Right renal pelvis (tissue), 4 donors: ENCODE measurements at places on chromosomes 16 and 17. TPM values are rescaled to one million over a fixed set of nuclear protein-coding genes. Genes with fewer than 3 reads are reported as not detected.

The CCL7 gene
- polyA plus RNA-seq = not detected

DNA sequence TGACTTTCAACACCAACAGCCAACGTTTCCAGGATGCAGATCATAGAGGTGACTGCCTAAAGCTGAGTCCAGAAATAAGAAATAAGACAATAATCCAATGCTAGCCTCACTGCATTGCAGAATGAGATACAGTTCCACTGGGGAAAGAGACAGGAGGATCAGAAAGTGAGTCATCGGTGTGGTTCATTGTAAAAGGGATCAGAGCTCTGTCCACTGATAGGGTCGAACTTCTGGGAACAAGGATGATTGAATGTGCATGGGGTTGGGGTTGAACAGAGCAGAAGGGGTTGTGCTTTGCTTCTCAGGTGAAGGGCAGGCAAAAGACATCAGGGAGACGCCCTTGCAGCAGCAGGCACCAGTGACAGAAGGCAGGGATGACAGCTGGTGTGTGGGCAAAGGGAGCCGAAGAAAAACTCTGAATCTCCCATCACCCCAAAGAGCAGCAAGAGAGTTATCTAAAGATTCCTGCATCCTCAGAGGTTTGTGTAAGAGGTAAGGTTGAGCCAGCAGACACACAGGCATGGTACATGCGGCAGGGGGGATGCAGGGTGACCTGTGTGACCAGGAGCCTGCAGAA, 16.4 kb downstream of the CLEC10A start:
- no peak for DNase-seq

DNA sequence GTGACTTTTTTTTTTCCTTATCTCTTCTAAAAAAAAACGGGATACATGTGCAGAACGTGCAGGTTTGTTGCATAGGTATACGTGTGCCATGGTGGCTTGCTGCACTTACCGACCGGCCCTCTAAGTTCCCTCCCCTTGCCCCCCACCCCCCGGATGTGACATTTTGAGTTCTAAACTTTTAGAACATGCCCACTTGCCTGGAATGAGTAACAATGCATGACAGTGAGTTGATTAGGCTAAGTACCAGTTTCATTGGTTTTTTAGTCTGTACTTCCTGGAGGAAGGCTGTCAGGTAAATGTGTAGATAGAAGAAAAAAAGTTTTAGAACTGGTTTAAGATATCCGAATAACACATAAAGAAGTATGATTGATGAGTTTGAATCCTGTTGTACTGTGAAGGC, 4.0 kb downstream of the BPTF start:
- no peak for DNase-seq

- no peak for DNase-seq
Measured at GRCh38 chr17:49455272-49455861, 39.7 kb upstream of the NGFR start.

The HSPB9 gene
- 0.31 TPM for polyA plus RNA-seq

DNA sequence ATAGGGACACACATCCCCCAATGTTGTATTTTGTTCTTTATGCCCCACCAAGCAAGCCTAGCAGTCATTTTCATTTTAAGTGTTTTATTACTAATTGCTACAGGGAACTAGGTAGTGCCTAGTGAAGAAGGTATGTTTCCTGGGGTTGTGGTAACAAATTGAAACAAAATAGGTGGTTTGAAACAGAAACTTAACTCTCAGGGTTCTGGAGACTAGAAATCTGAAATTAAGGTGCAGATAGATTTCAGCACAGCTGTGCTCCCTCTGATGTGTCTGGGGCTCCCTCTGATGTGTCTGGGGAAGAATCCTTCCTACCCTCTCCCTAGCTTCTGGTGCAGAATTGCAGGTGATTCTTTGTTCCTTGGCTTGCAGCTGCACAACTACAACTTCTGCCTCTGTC, 390.1 kb downstream of the ZFHX3 start:
- no peak for DNase-seq

DNA sequence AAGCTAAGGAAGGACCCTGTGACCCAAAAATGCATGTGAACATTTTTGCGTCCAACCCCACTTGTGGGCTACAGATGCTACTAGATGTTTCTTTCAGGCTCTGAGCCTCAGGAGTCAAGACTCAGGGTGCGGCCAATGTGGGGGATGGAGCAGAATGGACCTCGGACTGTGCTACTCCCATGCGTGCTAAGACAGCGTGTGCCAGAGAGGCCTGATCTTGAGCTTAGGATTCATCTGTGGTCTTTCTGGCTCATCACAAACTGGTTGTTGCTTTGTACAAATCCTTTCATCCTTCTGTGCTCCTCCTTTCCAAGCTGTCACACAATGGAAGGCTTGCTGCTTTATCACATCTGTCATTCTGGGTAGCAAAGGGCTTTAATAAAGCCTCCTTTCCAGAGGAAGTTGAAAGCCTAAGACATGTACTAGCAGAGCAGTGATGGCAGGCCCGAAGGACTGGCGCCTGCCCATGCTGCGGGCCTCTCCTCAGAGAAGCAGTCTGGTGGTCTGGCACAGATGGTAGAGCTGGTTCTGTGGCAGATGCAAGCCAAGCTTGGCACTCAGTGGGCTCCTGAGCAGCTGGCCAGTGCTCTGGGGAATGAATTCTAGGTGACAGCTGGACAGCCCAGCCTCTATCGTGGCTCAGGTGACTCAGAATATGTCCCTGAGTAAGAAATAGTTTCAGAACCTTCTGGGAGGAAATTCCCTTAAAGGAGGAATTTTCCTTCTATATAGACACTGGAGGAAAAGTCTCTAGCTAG, 27.8 kb downstream of the COG4 start:
- DNase-seq = no peak

The NPIPA1 gene
- 94.8 TPM for polyA plus RNA-seq

DNA sequence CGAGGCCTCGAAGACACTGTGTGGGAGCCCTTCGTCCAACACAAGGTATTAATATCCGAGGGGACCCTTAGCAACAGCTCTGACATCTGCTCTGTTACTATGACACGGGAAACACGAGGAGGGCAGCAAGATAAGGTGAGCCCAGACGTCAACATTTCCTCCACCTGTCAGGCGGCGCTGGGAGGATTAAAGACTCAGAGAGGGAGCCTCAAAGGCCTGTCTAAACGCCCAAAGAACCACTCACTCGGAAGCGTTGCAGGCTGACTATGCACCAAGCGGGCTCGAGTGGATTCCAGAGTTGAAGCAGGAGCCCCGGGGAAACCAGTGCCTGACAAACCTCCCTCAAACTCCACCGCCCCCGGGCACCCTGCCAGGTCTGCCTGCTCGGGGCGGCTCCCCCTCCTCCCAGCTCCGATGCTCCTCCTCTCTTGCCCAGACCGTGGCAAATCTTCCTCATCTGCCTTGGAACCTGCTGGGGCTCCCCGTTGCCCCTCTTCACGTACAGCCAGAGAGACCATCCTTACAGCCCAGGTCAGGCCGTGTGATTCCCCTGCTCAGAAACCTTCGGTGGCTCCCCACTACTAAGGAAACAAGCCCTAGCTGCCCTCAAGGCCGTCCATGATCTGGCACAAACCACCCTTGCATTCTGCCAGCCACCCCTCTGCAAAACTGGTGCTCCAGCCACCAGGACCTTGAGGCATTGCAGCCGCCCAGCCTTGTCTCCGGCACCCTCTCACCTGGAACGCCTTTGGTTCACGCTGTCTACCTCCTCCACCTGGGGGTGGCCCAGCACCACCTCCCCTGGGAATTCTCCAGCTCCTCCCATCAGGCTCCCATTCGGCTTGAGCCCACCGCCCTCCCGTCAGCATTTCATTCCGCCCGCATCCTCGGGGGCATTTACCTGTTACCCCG, 16.2 kb downstream of the RPH3AL start:
- DNase-seq = no peak
